MCF 10A (cell line): ENCODE measurements at places on chromosomes 4 and X. TPM values are rescaled to one million over a fixed set of nuclear protein-coding genes. Genes with fewer than 3 reads are reported as not detected.

GDPD2 gene
- not detected in 2 replicates for total RNA-seq

GRCh38 chr4:33063241-33063640 lies 2343.1 kb downstream of the PCDH7 start:
- DNase-seq, result no peak

PARM1 gene
- total RNA-seq, result 0.58 and 1.4 TPM in 2 replicates

DNA sequence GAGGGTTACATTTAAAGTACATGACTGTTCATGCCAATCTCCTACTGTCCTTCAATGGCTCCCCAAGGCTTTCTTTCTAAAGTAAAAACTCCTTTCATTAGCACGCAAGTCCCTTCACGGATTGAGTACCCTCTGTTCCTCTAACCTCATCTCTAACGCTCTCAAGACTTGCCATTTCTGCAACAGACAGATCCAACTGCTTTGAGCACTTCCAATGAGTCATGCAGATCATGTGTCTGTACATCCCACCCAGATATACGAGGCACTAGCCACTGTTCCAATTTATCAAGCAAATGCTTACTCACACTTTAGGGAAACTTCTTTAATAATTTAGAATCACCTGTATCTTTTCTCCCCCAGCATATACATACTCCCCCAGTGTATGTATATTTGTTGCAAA lies 332.5 kb upstream of the ZFP42 start:
- DNase-seq, result no peak

- peak; percentile 94 for DNase-seq
Measured at GRCh38 chr4:165369522-165369921, 9.3 kb upstream of the CPE start.

GRCh38 chr4:165524532-165525190 lies 145.9 kb downstream of the CPE start:
- no peak for DNase-seq

GRCh38 chrX:124239911-124240310 lies 92.5 kb upstream of the TEX13D start:
- no peak for DNase-seq
